ENCODE measurements at places on chromosomes 1 and 21.

GRCh38 chr1:22749919-22750684 lies 39.5 kb downstream of the EPHB2 start:
- DNase-seq: no peak

GRCh38 chr1:49102752-49103151 lies 326.1 kb upstream of the BEND5 start:
- no peak for DNase-seq

GRCh38 chr1:34019741-34020552 lies 145.1 kb downstream of the CSMD2 start:
- DNase-seq: no peak

DNA sequence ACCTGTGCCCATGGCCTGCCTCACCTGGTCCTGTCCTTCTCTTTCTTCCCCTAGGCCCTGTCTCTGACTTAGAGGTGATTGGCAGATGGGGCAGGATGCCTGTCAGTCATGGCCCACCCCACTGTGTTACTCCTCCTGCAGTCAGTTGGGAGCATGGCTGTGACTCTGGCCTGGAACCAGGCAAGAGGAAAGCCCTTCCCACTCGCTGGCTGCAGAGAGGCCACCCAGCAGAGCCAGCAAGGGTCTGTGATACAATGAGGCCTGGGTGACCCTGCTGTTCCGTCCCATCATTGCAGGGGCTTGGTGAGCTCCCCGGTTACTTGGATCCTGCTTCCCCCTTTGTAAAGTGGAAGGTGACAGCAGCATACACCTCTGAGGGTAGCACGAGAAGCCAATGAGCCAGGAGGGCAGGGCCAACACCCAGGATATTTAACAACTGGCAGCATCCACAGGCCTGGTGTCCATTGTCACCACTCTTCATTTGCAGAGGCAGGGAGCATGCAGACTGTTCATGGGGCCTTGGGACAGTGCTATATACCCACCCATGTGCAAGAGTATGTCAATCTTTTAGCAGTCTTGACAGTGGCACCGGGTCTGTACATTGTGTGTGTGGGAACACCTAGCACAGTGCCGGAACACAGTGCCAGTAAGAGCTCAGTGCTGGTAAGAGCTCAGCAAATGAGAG lies 191.0 kb upstream of the C1orf174 start:
- no peak for DNase-seq

- no peak for DNase-seq
Observed at GRCh38 chr1:5393603-5394002, 598.6 kb downstream of the NPHP4 start.

DNA sequence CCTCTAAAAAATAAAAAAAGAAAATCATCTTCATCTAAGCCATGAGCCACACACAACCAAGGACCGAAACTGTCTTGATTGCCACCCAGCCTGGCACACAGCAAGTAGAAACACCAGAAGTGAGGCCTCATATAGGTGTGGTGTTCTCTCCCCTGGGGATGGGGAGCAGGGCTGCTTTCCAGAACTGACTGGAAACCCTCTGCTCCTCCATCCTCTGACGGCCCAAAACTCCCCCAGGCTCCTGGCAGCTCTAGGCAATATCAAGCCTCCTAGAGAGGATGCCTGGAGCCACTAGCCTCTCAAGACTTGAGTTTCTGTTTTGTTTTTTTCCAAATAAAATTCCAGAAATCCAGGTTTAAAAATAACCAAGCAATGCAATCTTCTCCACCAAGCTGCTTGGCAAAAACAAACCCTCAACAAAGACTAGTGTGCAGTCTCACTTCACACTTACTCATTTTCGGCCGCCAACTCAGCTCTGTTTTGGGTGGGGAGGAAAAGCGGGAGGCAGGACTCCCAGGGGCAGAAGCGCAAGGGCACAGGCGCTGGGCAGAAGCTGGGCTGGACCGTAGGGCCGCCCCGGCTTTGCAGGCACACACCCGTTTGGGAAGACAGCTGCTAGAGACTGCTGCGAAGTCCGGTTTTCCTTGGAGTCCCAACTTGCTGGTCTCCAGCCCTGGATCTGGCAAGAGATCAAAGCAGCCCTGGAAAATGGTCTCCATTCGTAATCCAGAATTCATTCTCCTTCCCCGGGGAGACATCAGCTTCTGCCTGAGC lies 78.2 kb upstream of the CAPZB start:
- DNase-seq: no peak

- DNase-seq: no peak
Observed at GRCh38 chr1:207804721-207805468, 53.0 kb downstream of the CD46 start.

- DNase-seq: no peak
Observed at GRCh38 chr21:36149788-36150711, 6.6 kb upstream of the DOP1B start.

GRCh38 chr1:20426923-20427322 lies 59.1 kb downstream of the CAMK2N1 start:
- no peak for DNase-seq

- no peak for DNase-seq
Observed at GRCh38 chr1:226778657-226779058, 39.6 kb upstream of the ITPKB start.

- DNase-seq: no peak
Observed at GRCh38 chr1:117213046-117213445, 2.3 kb upstream of the VTCN1 start.

DNA sequence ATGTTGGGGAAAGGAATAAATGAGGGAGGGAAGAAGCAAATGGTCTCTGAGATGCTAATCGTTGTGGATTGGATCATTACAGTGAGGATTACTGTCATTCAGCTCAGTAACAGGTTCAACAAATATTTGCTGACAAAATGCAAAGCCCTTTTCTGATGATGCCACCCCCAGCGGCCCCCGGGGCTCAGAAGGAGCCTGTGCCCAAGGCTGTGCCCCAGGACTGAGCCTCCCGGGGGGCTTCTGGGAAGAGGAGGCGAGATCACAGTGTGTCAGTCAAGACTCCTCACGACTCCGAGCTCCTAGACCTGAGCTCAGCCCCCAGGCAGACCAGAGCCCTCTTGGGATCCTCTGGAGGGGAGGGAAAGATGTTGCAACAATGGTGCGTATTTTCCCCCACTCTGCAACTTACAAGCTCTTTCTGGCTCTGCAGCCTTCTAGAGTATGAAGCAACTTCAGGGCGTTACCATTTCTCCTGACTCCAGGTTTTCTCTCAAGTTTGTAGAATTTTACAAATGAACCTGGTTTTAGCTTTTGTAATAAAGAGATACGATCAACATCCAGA lies 20.8 kb downstream of the EPHA8 start:
- DNase-seq: no peak

DNA sequence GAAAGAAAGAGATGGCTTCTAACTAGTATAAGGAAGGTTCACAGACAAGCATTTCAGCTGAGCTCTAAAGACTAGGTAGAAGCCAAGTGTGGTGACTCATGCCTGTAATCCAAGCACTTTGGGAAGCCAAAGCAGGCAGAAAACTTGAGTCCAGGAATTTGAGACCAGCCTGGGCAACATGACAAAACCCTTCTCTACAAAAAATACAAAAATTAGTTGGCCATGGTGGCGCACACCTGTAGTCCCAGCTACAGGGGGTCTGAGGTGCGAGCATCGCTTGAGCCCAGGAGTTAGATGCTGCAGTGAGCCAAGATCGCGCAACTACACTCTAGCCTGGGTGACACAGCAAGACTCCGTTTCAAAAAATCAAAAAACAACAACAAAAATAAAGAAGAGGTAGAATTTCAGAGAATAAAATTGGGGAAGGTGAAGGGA lies 27.8 kb downstream of the FBXO42 start:
- DNase-seq: no peak

GRCh38 chr1:178353524-178353923 lies 143.2 kb downstream of the CLEC20A start:
- DNase-seq: no peak

- no peak for DNase-seq
Observed at GRCh38 chr21:27545754-27546349, 579.0 kb upstream of the ADAMTS5 start.

GRCh38 chr1:5522531-5523145 lies 469.6 kb downstream of the NPHP4 start:
- no peak for DNase-seq

GRCh38 chr1:47729685-47730084 lies 267.5 kb downstream of the TRABD2B start:
- no peak for DNase-seq

GRCh38 chr1:205298191-205298994 lies 23.2 kb downstream of the NUAK2 start:
- DNase-seq: no peak

DNA sequence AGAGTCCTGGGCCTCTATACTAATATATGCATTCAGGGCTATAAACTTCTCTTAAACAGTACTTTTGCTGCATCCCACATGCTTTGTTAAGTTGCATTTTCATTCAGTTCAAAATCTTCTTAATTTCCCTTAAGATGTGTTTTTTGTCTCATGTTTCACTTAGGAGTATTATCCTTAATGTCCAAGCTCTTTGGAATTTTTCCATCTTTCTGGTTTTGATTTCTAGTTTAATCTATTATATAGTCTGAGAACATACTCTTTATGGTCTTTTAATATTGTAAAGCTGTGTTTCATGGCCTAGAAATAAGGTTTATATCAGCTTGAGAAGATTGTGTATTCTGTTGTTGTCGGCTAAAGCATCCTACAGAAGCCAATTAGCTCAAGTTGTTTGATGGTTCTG lies 1041.8 kb downstream of the PLA2G4A start:
- no peak for DNase-seq
